ENCODE measurements at places on chromosomes 3 and 15. TPM values are rescaled to one million over a fixed set of nuclear protein-coding genes. Genes with fewer than 3 reads are reported as not detected.

DNA sequence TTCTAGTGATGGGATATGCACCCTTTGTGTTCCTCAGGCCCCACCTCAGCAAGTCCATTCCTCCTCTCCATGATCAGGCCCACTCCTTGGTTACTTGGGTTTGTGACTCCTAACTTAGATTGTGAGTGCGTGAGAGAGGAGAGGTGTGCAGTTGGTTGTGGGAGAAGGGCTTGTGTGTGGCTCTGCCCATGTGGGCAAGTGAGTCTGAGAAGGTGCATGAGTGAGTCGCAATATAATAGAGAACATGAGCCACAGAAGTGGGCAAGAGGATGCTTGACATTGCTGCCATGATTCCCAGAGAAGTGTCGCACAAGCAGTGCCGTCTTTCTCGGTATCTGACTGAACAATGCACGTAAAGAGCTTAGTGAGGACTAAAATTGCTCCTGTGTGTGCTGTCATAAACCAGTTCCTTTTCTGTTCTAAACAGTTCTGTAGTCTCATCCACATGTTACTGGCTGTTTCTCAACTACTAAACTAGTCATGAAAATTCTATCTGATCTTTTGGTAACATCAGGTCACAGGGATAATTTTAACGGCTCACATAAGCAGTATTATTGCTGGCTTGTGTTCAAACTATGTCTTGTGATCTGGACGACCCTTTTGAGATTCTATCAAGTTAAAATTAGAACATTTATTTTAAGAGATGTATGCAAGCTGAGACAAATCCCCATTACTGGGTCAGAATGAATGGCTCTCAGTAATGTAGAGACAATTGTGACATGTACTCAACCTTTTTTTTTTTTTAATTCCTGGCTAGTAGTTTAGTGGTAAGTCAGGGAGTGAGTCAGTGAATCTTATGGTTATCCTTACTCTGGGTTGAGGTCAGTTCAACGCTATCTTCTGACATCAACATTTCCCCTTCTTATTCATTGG is 25.6 kb downstream of the GYG1 start:
- no peak for DNase-seq

LARP6 gene
- 0.19 TPM for total RNA-seq

PEAK1 gene
- 23.1 TPM for total RNA-seq

- DNase-seq = no peak
Measured at GRCh38 chr15:91243826-91244225, 143.8 kb downstream of the SV2B start.

DNA sequence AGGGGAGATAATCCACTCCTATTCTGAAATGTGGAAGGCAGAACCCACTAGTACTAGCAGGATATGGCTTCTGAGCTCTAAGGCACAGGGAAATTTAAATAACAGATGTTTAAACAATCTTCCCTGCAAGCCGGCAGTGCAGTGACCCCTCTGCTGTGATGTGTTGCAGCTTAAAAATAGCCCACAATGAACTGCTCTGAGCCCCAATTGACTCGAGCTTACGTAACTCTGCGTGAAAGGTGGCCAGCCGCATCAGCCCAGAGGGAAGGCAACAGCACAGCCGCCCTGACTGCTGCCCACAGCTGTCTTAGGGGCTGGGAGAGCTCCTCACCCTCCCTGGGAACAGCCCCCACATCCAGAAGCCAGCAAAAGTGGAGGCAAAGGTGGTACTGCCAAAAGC is 12.5 kb upstream of the CAMKV start:
- DNase-seq = no peak

DNA sequence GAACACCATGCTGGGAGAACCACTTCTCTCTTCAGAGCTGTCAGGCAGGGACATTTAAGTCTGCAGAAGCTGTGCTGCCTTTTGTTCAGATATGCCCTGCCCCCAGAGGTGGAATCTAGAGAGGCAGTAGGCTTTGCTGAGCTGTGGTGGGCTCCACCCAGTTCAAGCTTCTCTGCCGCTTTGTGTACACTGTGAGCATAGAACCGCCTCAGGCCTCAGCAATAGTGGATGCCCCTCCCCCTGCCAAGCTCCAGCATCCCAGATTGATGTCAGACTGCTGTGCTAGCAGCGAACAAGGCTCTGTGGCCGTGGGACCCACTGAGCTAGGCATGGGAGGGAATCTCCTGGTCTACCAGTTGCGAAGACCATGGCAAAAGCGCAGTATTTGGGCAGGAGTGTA is 121.6 kb downstream of the NFKBIZ start:
- no peak for DNase-seq

DNA sequence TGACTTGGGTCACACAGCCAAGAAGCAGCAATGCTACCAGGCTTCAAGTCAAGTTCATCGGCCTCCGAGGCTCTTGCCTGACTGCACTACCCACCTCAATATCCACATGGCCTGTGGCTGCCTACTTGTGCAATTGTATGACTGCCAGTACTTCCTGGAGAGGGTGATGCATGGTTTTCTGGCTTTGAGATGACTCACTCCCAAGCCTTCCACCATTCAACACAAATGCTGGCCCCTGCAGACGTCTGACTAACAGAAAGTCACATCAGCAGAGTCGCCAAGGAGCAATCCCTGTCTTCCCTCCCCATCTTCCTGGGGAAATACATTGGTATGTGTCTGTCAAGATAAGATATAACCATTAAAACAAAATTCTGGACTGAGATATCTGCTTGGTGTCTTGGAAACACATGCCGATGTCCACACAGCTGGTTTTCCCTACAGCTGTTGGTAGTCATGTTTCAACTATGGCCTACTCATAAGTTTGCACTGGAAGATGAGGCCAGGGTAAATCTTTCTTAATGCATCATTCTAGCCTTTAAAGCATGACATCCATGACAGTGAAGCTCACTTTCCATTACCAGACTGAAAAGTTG is 79.6 kb upstream of the SPATA12 start:
- peak; percentile 35 for DNase-seq

DOCK3 gene
- 1.5 TPM for total RNA-seq

DNA sequence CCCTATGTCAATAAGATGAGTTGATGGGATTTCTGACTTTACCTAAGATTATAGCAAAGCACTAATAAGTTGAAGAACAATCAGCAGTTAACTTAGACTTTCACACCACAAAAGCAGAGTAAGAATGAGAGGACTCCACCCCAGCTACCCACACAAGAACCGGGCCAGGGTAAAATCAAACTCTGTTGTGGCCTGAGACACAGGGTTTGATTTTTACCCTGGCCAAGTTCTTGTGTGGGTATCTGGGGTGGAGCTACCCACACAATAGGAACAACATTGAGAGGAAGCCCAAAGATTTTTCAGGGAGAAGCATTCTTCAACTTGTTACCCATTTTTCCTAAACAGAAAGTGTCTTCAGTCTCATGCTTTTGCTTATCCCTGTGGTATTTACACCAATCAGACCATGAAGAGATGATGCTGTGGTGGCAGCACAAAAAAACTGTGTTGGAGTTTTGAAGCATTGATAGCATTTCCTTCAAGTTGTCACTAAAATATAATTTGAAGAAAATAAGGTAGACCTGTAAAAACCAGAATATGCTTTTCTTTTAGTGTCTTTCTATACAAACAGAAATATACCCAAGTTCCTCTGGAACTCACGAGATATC is 25.6 kb downstream of the CPOX start:
- DNase-seq = no peak

STXBP5L gene
- total RNA-seq = not detected

TICRR gene
- 4.5 TPM for total RNA-seq

DNA sequence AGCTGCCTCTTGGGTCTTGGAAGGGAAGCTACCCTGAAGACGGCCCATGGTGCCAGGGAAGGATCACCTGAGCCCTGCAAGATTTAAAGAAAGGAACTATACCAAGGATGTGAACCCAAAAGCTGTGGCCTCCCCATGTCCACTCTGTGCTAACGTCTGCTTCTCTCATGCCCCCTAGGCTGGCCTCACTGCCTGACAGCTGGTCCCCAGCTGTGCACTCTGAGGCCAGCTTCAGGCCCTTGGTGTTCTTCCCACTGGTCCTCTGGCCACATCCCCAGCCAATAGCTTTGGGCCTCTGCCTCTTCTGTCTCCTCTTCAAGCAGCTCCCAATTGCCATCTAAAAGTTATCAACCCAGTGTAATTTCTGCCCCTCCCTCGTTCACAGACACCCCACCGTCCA is 5.2 kb upstream of the LRRK1 start:
- DNase-seq = no peak

DNA sequence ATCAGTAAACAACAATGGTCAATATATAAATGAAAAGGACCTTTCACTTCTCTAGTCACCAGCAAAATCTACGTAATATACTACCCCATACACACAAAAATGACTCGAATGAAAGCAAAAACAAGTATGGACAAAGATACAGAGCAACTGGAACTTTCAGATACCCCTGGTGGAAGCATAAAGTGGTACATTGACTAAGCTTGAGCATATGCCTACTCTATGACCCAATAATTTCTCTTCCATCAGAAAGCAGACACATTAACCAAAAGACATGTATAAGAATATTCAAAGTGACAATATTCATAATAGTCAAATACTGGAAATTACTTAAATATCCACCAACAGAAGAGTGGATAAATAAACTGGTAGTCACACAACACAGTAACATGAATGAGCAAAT is 86.0 kb downstream of the EFL1 start:
- DNase-seq = no peak

DNA sequence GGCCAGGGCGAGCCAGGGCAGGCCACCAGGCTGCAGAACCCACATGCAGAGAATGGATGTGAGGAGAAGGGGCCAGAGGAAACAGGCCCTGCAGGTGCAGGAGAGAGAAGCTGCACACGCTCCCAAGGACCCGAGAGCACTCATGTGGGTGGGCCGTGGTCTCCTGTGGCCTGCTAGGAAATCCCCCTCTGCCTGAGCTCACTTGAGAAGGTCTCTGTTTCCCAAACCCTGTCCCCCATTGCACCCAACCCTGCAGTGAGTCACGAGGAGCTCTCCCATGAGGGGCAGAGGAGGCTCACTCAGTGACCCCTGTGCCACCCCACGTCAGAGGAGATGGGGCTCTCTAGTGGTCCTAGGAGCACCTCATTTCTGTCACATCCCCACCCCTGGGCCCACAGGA is 111.1 kb downstream of the KLF13 start:
- peak; percentile 31 for DNase-seq

- no peak for DNase-seq
Measured at GRCh38 chr3:119481079-119481478, 12.3 kb downstream of the POGLUT1 start.
